Left cardiac atrium (tissue), 4 donors: ENCODE measurements at places on chromosomes 16 and 17. TPM values are rescaled to one million over a fixed set of nuclear protein-coding genes. Genes with fewer than 3 reads are reported as not detected.

The CLEC19A gene
- not detected for total RNA-seq

The PDP2 gene
- 6.8 TPM for total RNA-seq

The NPIPA3 gene
- total RNA-seq = 3.2 TPM

The MAPT gene
- 24.0 TPM for total RNA-seq

The GAST gene
- not detected for total RNA-seq

- peak; percentile 40 for DNase-seq
Measured at GRCh38 chr17:78252111-78252634, 20.7 kb downstream of the TMEM235 start.

GRCh38 chr17:54899721-54900456 lies 763 bp upstream of the TOM1L1 start:
- no peak for DNase-seq

GRCh38 chr16:22721511-22722100 lies 92.4 kb upstream of the HS3ST2 start:
- no peak for DNase-seq

GRCh38 chr16:17951378-17951777 lies 385.2 kb downstream of the NPIPA8 start:
- no peak for DNase-seq

- no peak for DNase-seq
Measured at GRCh38 chr17:61218438-61218837, 181.2 kb upstream of the TBX2 start.

- peak; percentile 76 for DNase-seq
Measured at GRCh38 chr17:63622574-63623390, 565 bp downstream of the MAP3K3 start.

GRCh38 chr16:78591682-78592103 lies 492.2 kb downstream of the WWOX start:
- no peak for DNase-seq

DNA sequence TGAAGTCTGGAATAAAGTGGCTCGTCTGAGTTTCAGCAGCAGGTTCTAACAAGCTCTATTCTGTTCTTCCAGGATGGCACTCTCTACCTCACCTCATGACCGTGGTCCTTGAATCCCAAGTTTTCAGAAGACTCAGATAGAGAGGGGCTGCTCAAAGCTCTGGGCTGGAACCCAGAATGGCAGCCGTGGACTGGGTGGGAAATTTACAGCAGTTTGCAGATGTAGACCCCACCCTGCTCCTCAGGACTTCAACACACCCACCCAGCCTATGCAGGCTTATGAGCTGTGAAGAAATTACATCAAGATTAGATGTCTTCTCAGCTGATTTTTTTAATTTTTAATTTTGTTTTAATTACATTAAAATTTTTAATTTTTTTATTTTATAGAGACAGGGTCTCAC lies 59.4 kb downstream of the METRNL start:
- no peak for DNase-seq

- DNase-seq = no peak
Measured at GRCh38 chr17:49450181-49450580, 35.5 kb upstream of the PHB1 start.

DNA sequence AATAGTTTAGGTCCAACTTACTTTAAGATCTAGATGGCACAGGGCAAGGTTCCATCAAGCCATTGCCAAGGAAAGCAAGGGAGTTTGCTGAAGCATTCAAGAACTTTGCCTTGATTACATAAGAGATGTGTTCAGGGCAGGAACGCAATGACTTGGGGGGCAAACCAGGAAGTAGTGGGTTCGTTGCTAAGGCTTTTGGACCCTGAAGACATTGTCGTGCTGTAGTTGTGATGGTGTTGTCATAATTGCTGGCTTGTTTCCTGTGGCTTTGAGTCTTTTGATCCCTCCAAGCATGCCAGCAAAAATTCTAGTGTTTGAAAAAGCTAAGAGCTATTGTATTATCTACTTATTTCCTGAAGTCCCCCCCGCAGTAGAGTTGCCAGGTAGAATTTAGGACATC lies 70.7 kb upstream of the HNF1B start:
- no peak for DNase-seq

DNA sequence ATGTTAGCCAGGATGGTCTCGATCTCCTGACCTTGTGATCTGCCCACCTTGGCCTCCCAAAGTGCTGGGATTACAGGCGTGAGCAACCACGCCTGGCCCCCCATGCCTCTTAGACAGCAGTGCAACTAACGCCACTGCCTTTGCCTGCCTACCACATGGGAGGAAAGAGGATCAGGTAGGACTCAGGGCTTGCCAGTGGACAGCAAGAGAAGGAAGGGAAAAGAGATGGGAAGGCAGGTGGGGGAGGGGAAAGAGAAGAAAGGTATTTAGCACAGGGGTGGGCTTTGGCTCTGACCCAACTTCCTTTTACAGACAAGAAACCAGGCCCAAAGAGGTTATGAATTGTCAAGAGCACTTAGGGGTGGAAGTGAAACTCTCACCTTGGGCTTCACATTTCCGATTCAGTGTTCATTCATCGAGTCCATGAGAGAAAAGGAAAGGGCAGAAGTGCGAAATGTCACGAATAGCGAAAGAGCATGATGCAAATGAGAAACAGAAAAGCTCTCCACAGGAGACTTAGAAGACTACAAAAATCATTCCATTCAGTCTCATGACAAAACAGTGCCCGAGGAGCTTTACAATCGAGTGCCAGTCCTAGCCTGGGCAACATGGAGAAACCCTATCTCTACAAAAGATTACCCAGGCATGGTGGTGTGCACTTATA lies 36.4 kb downstream of the CDK5R1 start:
- DNase-seq = no peak

- no peak for DNase-seq
Measured at GRCh38 chr16:18942061-18942460, 15.9 kb upstream of the SMG1 start.

DNA sequence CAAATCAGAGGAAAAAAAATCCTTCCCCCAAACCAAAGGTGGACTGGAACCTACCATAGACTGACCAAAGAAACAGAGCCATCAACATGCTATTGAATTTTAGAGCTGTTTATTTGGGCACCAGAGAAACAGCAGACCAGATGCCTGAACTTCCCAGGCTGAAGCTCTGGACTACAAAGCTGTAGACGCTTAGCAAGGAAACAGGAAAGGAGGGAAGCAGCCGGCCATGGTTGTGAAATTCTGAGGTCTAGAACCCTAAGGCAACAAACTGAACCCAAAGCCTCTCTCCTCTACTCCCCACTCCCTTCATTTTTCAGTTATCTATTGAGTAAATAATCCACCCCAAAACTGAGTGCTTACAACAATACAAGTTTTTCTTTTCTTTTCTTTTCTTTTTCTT lies 45.4 kb upstream of the MEIOC start:
- no peak for DNase-seq

DNA sequence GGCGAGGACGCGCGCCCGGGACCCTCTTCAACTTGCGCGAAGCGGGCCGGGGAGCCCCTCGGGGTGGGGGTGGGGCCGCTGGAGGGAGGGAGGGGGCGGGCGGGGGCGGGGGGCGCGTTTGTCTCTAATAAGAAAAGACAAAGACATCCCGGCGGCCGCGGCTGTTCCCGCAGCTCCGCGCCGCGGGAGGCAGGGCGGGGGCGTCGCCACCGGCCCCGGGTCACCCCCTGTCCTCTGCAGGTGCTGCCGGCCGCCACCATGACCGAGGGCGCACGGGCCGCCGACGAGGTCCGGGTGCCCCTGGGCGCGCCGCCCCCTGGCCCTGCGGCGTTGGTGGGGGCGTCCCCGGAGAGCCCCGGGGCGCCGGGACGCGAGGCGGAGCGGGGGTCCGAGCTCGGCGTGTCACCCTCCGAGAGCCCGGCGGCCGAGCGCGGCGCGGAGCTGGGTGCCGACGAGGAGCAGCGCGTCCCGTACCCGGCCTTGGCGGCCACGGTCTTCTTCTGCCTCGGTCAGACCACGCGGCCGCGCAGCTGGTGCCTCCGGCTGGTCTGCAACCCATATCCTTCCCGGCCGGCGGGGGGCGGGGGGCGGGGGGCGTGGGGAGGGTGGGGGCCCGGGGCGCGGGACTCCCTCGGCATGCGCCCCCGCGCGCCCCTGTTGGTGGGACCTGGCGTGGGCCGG lies 714 bp downstream of the CACNA1H start:
- no peak for DNase-seq

- peak; percentile 38 for DNase-seq
Measured at GRCh38 chr16:53775821-53776431, 72.0 kb downstream of the FTO start.

DNA sequence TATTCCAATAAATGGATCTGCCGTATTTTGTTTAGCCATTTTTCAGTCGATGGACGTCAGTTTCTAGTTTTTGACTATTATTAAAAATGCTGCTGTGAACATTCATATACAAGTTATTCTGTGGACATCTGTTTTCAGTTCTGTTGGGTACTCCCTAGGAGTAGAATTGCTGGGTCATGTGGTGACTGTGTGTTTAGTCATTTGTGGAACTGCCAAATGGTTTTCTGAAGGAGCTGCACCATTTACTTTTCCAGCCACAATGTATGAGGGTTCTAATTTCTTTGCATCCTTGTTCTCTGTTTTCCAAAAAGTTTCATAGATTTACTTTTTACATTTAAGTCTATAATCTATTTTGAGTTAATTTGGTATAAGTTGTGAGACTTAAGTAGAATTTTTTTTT lies 29.5 kb downstream of the CYLD start:
- no peak for DNase-seq

DNA sequence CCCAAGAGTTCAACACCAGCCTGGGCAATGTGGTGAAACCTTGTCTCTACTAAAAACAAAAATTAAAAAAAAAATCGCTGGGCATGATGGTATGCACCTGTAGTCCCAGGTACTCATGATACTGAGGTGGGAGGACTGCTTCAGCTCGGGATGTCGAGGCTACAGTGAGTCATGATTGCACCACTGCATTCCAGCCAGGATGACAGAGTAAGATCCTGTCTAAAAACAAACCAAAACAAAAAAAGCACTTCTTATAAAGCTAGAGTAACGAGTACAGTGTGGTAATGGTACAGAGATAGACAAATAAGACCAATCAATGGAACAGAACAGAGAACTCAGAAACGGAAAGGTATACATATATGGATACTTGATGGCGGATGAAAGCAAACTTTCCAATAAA lies 4.4 kb downstream of the NSMCE1 start:
- no peak for DNase-seq
